ENCODE measurements at places on chromosomes 13 and 19.

- no peak for DNase-seq
These were observed 55.5 kb downstream of the MLLT1 start for GRCh38 chr19:6224308-6224675.

GRCh38 chr13:43307921-43308433, 284.6 kb downstream of the DNAJC15 start:
- DNase-seq: no peak

DNA sequence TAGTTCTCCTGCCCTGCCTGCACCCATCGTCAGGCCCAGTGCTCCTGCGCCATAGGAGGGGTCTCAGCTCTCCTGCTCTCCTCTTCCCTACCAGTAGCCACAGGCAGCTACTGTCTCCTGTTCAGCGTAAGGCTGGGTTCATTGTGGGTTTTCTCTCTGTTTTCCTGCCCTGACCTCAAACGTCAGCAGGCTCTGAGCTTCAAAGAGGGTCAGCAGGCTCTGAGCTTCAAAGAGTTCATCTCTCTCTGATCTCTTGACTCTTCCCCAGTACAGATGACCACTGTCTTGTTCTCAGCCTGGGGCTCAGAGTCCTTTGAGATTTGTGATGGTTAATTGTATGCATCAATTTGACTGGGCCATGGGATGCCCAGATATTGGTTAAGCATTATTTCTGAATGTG, 4.6 kb upstream of the CPB2 start:
- DNase-seq: no peak

DNA sequence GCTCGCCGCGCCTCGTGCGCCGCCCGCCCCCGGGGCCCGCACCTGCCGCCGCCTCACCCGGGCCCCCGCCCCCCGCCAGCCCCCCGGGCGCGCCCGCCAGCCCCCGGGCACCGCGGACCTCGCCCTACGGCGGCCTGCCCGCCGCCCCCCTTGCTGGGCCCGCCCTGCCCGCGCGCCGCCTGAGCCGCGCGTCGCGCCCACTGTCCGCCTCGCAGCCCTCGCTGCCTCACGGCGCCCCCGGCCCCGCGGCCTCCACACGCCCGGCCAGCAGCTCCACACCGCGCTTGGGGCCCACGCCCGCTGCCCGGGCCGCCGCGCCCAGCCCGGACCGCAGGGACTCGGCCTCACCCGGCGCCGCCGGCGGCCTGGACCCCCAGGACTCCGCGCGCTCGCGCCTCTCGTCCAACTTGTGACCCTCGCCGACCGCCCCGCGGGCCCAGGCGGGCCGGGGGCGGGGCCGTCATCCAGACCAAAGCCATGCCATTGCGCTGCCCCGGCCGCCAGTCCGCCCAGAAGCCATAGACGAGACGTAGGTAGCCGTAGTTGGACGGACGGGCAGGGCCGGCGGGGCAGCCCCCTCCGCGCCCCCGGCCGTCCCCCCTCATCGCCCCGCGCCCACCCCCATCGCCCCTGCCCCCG, 17.2 kb downstream of the POLRMT start:
- DNase-seq: no peak

DNA sequence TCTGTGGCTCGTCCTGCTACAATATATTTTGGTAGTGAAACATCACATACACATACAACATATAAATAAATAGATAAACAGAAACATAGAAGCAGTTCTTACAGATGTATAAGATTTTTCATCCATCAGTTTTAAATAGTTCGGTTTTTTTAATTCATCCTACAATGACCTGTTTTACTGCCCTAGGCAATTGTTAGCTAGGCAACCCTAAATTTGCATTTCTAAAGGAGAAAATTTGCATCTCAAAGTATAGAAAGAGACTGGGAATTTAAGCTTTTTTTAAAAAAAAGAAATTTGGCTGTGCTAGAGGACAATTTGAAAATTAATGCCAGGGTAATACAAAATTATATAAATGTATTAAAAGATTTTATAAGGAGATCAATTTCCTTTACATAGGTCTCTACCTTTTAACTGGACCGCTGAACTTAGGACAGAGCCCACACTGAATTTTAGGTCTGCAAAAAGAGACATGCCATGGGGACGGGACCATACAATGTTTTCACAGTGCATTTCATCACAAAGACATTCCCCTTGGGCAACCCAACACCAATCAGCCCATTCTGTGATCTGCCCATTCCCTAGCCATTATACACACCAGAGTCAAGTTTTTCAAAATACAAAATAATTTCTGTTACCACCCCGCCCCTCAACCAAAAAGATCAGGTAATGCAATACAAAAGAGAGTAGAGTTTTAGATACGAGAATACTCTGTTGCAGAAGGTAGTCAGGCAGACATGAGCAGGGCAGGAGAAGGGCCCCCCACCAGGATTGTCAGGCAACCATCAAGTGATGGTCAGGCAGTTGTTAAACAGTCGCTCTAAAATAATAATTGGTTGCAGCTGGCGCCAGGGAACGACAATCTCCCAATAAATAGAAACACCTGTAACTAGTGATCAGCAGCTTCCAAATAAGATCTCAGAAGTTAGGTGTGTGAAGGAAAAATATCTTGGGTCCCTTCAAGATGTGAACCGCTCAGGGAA, 299.7 kb upstream of the SGCG start:
- DNase-seq: no peak

DNA sequence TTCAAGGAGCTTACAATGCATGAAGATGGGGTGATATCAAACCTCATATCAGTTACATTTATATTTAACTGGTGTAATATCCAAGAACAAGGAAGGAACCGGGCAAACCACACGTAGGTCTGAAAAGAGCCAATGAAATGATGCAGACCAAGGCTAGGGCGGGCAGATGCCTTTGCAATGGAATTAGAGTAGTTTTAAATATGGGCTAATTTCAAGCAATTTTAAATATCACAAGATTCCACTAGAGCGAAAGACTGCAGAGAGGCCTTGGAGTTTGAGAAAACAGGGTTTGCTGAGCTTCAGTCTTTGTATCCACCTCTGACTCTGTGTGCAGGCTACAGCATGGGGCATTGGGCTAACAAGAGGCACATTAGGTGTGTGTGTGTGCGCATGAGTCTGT, 53.9 kb upstream of the ZNF536 start:
- DNase-seq: no peak

- no peak for DNase-seq
These were observed 185.3 kb upstream of the EDNRB start for GRCh38 chr13:78103936-78104335.

GRCh38 chr13:81987677-81988357, 1646.9 kb upstream of the SPRY2 start:
- DNase-seq: no peak

DNA sequence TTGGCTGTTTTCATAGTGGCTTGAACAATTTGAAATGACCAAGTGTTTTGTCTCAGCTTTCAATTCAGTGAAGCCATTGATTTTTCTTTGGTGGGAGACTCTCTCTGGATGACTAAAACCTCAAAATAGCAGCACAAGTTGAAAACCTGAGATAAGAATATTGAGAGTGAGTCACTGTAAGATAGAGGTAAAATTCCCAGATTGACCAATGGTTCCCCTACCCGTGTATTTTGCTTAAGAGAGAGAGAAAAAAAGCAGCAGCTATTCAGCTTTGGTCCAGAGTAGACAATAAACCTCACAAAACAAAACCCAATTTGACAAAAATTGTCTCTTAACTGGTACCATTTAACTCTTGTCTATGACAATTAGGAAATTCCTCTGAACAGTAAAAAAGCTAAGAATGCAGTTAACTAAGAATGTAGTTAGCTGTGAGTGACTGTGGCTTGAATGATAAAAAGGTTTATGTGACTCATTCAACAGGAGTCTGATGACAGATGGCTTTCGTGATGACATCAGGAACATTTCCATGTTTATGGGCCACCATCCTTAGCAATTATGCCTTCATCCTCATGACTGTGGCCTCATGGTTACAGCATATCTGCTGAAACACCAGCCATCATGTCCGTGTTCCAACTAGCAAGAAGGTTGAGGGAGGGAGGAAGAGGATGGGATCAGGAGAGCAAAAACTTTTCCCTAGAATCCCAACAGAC, 356.9 kb downstream of the NDFIP2 start:
- no peak for DNase-seq

DNA sequence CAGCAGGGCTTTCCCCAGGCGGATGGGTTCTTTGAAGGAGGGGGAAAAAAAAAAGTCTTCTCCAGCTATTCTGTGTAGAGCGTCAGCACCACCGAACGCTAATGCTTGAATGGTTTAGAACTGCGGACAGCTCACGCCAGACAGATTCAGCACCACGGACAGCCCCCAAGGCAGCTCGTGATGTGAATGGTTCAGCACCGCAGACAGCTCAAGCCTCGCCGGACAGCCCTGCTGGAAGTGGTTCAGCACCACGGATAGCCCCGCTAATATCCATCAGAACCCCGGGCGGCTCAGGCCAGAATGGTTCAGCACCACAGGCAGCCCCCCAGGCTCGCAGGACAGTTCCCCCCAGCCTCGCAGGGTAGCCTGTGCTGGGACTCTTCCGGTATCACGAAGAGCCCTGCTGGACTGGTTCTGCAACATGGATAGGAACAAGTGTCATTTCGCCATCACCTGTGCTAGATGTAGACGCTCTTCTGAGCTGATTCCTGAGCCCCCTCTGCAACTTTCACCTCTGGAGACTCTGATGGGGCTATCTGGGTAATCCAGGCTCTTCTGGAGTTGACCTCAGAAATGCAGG, 4.9 kb upstream of the SMIM17 start:
- DNase-seq: no peak

DNA sequence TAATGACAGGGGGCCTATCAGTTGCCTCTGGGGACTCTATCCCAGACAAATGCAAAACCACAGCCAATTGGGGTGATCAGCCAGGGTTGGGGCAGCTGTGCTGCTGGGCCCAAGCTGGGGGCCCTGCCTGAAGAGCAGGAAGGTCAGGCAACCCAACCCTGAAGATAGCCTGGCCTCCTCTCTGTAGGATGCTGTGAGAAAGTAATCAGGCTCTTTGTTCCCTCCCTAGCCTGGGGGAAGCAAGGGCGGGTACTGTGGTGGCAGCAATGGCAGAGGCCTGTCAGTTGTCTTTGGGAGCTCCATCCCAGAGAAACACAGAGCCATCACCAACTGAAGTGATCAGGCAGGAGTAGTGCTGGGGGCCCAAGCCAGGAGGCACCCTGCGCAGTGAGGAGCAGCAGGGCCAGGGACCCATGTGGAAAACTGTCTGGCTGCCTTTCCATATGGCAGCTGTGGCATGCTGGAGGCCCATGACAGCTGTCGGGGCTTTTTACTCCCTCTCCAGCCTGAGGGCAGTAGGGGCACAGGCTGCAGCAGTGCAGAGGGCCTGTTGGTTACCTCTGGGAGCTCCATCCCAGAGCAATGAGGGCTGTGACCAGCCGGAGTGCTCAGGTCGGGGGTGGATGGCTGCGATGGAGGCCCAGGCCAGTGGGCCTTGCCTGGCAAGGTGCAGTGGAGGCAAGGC, 73.6 kb upstream of the ATP12A start:
- DNase-seq: no peak

DNA sequence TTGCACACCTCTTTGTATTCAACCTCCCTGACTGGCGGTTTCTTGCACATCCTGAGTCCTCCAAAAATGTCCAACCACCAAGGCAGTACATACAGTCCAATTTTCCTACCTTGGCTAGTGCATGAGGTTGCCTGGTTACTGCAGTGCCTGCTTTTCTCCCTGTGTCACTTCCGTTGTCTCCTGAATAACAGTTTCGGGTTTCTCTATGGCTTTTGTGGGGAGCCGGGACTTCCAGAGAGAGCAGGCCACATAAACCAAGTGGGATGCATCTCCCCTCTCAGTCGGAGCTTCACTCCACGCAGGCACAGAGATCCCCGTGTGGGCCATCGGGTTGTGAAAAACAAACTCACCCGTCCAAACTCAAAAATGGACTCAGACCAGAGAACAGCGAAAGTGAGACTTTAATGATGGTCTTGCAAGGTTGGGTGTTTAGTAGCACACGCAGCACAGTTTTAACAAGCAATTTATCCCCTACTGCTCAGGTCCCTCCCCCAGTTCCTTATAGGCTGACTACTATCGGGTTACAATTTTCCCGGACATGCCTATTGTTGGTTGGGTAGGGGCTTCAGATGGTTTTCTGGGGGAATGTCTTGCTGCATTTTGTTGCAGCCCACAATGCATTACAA, 173.1 kb downstream of the POU4F1 start:
- no peak for DNase-seq
